Muscle of leg (tissue), 16 donors: ENCODE measurements at places on chromosomes 1 and 21. TPM values are rescaled to one million over a fixed set of nuclear protein-coding genes. Genes with fewer than 3 reads are reported as not detected.
A peak's percentile ranks its signal among the peaks of the same experiment; 100 is the strongest.

DNA sequence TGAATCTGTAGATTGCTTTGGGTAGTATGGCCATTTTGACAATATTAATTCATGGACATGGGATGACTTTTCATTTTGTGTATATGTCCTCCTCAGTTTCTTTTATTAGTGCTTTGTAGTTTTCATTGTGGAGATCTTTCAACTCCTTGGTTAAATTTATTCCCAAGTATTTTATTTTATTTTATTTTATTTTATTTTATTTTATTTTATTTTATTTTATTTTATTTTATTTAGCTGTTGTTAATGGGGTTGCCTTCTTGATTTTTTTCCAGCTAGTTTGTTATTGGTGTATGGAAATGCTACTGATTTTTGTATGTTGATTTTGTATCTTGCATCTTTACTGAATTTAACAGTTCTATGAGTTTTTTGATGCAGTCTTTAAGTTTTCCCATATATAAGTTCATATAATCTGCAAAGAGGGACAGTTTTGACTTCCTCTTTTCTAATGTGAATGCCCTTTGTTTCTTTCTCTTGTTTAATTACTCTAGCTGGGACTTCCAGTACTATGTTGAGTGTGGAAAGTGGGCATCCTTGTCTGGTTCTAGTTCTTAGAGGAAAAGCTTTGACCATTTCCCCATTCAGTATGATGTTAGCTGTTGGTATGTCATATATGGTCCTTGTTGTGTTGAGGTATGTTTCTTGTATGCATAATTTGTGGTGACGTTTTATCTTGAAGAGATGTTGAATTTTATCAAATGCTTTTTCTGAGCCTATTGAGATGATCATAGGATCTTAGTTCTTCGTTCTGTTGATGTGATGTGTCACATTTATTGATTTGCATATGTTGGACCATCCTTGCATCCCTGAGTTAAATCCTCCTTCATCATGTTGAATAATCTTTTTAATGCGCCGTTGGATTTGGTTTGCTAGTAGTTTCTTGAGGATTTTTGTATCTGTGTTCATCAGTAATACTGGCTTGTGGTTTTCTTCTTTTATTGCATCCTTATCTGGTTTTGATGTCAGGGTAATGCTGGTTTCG lies 14.3 kb downstream of the CEPT1 start:
- DNase-seq = no peak

- no peak for DNase-seq
Measured at GRCh38 chr1:101219924-101220870, 16.6 kb upstream of the S1PR1 start.

DNA sequence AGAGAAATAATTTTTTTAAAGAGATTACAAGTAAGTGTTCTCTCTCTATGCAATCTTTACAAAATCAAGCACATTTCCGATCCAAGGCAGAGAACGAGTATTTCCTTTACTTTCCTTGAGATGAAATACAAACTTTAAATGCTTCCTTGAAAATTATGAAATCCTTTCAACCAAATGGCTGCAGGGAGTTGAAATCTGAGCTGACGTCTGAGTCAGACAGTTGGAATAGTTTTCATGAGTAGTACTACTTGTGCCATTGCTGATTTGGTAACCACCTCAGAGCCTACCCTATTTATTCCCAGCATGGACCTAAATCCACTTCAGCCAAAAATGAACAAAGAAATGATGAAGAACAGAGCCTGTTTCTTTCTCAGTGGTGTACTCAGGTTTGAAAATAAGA lies 183.6 kb downstream of the GIPC2 start:
- DNase-seq = peak; percentile 53

- peak; percentile 38 for DNase-seq
Measured at GRCh38 chr1:192550922-192551534, 24.5 kb upstream of the RGS1 start.

- DNase-seq = peak; percentile 38
Measured at GRCh38 chr1:22343456-22344328, 108.0 kb upstream of the ZBTB40 start.

DNA sequence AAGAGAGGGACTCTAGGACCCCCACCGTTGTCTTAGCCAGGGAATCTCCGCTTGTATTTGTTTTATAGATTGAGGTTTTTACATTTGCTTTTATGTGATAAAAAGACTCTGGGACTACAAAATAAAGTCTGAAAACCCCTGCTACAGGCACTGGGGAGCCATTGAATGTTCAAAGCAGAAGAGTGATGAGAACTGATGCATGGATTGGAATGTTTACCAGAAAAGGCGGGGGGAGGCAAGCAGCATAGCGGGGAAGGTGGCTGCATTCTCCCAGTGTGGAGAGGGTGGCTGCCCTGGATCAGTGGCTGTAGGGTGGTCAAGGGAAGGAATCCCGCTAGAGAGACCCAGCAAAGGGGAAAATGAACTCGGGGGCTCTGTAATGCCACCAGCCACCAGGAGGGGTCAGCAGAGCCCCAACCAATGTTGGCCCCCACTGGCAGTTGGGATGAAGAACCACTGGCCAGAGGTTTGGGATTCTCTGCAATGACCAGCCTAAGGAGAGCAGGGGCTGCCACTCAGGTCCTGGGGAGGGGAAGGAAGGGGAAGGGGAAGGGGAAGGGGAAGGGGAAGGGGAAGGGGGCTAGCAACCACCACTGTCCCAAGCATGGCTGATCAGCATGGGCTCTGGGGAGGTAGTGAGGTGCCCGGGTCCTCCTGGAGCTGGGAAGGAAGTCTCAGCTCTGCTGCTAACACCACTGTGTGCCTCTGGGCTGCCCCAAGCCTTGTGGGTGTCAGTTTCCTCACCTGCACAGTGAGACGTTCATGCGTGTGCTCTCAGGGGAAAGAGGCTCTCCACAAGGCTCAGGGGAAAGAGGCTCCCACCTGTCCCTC lies 19.2 kb upstream of the PEF1 start:
- peak; percentile 72 for DNase-seq

DNA sequence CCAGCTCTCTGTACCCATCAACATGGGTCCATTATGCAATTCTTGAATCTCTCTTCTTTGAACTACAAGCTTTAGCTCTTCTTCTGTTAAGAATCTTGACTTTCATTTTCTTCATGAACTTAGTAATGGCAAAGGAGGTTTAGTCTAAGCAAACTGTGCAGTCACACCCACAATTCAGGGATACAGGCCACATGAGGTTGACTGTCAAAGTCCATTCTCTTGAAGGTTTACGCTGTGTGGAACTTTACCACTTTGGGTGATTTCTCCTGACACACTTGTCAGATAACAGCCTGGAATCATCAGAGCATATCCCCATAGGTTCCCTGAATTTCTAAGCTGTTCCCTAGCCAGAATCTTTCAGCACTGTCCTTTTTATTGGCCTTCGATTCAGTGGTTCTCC lies 48.0 kb upstream of the NHLH2 start:
- no peak for DNase-seq

DNA sequence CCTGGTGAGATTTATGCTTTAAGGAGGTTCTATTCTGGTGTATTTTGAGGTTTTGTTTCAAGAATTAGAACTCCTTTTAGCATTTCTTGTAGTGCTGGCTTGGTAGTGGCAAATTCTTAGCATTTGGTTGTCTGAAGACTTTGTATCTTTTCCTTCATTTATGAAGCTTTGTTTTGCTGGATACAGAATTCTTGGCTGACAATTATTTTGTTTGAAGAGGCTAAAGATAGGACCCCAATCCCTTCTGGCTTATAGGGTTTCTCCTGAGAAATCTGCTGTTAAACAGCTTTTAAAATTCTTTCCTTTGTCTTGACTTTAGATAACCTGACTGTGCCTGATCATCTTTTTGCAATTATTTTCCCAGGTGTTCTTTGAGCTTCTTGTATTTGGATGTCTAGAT lies 58.6 kb downstream of the GPR137B start:
- DNase-seq = no peak

DNA sequence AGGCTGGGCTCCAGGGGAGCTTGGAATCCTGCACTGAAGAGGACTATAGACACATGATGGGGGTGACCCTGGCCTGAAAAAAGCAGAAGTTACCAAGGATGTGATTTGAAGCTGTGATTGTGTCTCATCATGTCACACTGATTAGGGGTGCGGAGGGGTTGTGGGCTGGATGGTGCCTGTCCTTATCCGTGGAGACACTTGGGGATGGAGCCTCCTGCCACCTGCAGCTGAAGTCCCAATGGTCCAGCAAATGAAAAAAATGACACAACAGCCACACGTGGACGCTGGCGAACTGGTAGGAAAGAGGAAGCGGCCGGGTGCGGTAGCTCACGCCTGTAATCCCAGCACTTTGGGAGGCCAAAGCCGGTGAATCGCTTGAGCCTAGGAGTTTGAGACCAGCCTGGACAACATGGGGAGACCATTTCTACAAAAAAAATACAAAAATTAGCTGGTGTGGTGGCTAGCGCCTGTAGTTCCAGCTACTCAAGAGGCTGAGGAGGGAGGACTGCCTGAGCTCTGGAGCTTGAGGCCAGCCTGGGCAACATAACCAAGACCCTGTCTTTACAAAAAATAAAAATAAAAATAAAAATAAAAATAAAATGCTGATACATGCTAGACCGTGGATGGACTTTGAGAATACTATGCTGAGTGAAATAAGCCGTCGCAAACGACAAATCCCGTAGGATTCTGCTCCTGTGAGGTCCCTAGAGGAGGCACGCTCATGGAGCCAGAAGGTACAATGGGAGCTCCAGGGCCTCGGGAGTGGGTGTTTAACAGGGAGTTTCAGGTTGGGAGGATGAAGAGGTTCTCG lies 838 bp upstream of the IBA57 start:
- peak; percentile 43 for DNase-seq

- no peak for DNase-seq
Measured at GRCh38 chr1:4662723-4663122, 8.3 kb downstream of the AJAP1 start.

GRCh38 chr1:70117046-70117445 lies 88.3 kb downstream of the LRRC40 start:
- DNase-seq = peak; percentile 72

DNA sequence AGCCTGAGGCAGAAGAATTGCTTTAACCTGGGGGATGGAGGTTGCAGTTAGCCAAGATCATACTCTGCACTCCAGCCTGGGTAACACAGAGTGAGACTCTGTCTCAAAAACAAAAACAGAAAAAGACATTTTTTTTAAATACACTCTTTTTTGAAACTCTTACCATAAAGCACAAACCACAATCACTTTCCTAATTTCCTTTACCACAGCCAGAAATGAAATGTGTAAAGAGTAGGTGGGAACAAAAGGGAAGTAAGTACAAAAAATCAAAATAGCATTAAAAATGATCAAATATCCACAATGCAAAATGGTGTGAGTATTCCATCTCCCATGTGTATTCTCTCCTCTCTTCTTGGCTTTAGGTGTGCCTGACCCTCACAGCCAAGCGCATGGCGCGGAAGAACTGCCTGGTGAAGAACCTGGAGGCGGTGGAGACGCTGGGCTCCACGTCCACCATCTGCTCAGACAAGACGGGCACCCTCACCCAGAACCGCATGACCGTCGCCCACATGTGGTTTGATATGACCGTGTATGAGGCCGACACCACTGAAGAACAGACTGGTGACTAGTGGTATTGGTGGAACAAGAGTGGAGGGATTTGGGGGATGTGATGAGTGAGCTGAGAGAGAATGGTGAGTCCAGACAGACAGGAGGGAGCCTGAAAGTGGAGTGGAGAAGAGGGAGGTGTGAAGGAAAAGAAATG lies 14.9 kb downstream of the ATP1A4 start:
- no peak for DNase-seq

- DNase-seq = no peak
Measured at GRCh38 chr21:33390479-33390878, 12.7 kb upstream of the IFNGR2 start.

GRCh38 chr1:44609412-44609767 lies 64.9 kb downstream of the TMEM53 start:
- no peak for DNase-seq

GRCh38 chr1:180948641-180949615 lies 36.2 kb downstream of the KIAA1614 start:
- DNase-seq = no peak

- DNase-seq = no peak
Measured at GRCh38 chr1:243892456-243892855, 42.4 kb upstream of the AKT3 start.

- no peak for DNase-seq
Measured at GRCh38 chr1:175470591-175470990, 272.8 kb downstream of the TNR start.

- DNase-seq = peak; percentile 53
Measured at GRCh38 chr1:64019818-64020217, 183.6 kb upstream of the UBE2U start.

GRCh38 chr1:227845519-227845918 lies 30.0 kb downstream of the PRSS38 start:
- no peak for DNase-seq

- peak; percentile 100 for DNase-seq
Measured at GRCh38 chr1:9910423-9911178, 532 bp upstream of the CTNNBIP1 start.

DNA sequence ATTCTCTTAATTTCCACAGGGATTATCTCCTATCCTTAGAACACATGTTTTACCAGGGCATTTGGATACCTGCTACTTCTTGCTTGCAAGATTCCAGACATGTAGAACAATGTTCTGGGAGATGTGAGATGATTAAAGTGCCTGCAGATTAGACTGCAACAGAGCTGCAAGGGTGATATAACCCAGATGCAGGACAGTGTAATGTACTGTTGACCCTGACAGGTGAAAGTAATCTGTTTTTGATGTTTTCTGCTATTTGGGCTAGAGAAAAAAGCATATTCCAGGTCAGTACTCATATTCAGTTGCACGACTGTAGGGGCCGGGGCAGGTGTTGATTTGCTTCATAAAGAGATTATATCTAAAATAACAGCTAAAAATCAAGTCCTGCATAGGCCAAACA lies 27.1 kb upstream of the TMEM54 start:
- DNase-seq = no peak

DNA sequence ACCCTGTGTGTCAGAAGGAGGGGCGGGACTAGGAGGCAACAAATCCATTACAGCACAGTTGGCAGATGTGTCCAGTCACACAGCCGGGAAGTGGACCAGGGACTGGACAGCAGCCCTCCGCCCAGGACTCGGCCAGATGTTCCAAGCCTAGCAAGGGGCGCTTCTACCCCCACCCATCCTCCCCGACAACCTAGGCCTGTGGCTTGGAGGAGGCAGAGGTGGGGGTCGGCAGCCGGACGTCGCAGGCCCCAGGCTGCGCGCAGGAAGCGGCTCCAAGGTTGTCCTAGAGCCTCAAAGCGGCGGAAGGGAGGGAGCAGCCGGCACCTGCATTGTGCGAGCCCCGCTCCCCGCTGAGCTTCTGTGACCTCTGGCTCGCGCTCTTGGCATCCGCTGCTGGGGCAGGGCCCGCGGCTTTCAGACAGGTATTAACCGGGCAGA lies 20.6 kb upstream of the MYCL start:
- DNase-seq = peak; percentile 37

DNA sequence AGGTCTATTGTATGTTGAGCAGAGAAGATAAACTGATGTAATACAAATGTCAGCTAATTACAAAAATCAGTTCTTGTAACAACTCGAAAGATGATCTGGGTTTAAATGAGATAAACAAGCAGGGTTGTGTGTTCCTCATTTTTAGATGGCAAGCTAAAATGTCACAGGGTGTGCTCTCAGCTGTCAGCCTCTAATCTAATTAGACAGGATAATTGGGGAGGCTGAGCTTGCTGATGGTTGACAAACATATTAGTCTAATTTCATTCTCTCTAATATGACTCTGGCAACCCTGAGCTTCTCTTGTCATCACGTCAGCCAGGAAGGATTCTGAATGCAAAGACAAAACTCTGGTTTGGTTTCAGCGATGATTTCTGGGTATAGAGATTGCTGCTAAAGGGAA lies 335.3 kb upstream of the KAZN start:
- no peak for DNase-seq

The CFH gene
- total RNA-seq = 152 TPM

The KRTAP11-1 gene
- not detected for total RNA-seq

The IRF6 gene
- 0.49 TPM for total RNA-seq

The CCDC185 gene
- not detected for total RNA-seq

The LENEP gene
- 0.40 TPM for total RNA-seq

The KCNQ4 gene
- total RNA-seq = 6.3 TPM

The LHX4 gene
- 0.04 TPM for total RNA-seq

The BCAN gene
- 0.58 TPM for total RNA-seq

The AUNIP gene
- 1.1 TPM for total RNA-seq

The PGLYRP4 gene
- total RNA-seq = not detected
